Cardiac fibroblast (primary cell): ENCODE measurements at places on chromosomes 7 and 10.

- DNase-seq = no peak
These were observed 137.9 kb upstream of the HDAC9 start for GRCh38 chr7:18357691-18358090.

DNA sequence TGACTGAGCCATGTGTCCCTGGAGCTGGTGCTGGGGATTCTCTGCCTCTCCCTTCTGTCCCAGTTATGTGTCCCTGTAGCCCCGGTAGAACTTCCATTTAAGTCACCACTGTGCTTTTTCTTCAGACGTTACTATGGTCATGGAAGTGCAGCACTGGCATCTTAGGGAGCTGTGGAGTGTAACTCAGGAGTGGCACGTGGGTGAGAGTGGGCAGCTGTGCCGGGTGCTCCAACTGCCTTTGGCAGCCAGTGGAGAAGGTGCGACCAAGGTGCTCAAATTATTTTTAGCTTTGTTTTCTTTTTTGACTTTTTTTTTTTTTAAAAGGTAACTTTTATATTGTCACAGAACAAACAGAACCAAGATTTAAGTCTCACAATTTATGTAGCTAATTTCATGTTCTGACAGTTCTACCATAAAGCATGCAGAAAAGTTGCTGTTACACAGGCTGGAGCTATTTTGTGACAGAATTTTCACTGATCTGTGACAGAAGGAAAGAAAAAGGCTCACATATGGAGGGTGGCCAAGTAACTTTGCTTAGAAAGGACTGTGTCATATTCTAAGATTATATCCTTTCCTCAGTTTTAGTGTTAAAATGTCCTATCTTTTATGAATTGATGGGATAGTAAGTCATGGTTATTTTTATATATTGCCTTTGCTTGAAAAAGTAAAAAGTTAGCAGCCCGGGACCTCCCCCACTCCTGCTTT, 73.9 kb downstream of the SH2D4B start:
- DNase-seq = no peak

DNA sequence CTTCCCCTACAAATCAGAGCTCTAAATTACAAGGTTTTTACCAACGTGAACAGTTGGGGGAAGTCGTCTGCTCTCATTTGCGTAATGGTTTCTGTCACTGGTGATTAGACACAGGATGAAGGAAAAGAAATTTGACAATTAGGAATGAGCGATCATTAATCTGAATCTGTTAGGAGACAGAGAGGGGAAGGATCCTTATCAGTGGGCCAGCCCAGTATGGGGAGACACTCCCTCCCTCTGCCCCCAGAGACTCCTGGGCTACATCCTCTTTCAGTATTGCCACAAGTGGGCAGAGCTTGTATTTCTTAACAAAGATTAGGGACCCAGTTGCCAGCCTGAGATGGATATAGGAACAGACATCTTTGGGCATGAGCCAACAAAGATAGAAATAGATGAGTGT, 15.5 kb downstream of the HIF1AN start:
- no peak for DNase-seq

DNA sequence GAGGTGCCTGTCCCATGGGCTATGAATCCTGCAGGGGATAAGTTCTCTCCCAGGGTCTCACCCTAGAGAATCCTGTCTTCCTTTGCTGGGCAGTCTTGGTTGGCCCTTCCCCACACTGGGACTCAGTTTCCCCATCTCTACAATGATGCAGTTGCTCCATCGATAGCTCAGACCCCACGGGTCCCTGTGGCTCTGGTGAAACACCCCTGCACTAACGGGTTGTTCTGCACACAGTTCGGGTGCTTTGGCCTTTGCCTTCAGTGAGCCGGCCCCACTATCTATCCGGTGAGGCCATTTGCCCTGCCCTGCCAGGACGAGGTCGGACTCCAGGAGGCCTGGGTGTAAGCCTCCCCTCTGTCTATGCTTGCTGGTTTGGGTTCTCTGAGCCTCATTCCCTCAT, 76.5 kb upstream of the PCBD1 start:
- no peak for DNase-seq

DNA sequence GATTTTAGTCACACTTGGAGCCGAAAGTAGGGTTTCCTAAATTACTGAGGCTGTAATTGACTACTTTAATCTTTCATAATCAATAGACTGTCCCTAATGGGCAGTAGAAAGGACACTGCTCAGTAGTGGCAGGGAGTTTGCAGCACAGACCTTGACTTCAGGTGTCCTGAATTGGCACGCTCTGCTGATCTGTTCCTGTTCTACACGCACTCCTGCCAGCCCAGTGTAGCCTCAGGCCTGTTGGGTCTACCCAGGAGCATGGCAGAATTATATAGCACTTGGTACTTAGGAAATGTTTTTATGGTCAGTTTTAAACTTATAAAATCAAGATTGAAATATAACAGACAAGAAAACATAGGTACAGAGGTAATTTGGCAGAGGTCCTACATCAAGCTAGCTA, 9.0 kb downstream of the EIF4H start:
- DNase-seq = no peak

- no peak for DNase-seq
These were observed 53.9 kb downstream of the CHST15 start for GRCh38 chr10:124039483-124040013.
